Stimulated activated CD4-positive, alpha-beta T cell treated with anti-CD3 and anti-CD28 coated beads, Interleukin-1b, Interleukin-23, amount 100 ng/mL, for 1 hour (primary cell): ENCODE measurements at places on chromosomes 4 and X.

- DNase-seq, result no peak
Observed at GRCh38 chr4:147108409-147108808, 162.7 kb upstream of the TTC29 start.

- no peak for DNase-seq
Observed at GRCh38 chr4:165297626-165298025, 29.8 kb upstream of the MSMO1 start.

GRCh38 chrX:134023851-134024281, 38.5 kb upstream of the GPC3 start:
- DNase-seq, result no peak

DNA sequence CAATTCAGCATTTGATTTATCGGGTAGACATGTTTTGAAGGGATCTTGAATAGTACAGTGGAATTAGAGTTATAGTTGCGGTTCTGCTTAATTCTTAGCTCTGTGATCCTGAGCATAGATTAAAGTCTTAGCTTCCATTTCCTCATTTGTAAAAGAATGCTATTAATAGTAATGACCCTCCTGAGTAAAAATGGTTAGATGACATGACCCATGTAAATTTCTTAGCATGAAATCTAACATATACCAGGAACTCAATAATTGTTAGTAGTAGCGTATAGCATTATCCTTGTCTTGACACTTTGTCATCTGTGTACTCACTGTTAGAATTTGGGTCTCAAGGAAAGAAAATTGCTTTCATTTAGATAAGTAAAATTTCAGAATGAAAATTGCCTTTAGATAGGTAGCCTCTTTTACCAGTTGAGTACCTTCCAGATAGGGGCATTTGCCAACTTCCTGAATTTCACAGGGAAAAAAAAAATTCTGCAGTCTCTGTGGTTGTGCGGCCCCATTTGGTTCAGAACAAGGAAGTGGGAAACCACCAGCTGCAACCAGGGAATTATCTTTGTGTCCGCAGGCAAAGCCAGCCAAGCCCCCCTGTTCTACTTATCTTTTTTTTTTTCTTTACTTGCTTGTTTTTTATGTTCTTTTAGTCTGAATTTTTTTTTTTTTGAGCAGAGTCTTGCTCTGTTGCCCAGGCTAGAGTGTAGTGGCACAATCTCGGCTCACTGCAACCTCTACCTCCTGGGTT, 86.9 kb downstream of the TMEM164 start:
- no peak for DNase-seq

DNA sequence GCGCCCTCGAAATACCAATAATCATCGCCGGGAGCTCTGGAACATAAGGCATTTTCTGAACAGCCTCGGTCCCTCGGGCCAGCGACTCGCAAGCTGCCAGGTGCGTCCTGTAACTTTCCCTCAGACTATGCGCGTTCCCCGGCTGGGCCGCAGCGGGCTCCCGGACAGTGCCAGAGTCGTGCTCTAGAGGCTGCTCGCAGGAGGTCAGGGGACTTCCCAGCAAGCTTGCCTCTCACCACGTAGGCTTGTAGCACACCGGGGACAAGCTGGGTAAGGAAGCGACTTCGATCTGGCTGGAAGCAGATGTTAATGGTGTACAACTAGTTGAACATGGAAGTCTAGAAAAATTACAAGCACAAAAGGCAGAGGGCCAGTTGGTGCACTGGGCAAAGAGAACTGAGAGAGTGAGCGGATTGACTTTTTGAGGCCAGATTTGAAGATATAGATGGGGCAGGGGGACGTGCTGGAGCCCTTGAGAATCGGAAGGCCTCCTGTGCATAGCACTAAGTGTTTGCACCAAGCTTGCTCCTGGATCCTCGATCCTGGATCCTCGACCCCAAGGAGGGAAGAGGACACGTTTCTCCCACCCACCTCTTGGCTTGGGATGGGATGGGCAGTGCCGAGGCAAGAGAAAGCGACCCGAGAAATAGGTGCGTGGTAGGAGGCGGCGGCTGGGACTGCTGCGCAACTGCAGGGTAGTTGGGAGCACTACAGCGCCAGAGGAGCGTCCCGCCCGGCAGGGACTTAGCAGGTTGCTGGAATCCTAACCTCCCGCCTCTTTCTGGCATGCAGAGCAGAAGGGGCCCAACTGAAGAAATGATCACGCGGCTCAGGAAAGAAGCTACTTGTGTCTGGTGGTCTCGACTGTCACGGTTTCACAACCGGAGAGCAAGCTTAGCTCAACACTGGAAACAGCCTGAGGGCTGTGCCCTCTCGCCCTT, 19.9 kb upstream of the ZIC3 start:
- DNase-seq, result no peak

GRCh38 chr4:78602334-78602733, 50.8 kb downstream of the ANXA3 start:
- no peak for DNase-seq

DNA sequence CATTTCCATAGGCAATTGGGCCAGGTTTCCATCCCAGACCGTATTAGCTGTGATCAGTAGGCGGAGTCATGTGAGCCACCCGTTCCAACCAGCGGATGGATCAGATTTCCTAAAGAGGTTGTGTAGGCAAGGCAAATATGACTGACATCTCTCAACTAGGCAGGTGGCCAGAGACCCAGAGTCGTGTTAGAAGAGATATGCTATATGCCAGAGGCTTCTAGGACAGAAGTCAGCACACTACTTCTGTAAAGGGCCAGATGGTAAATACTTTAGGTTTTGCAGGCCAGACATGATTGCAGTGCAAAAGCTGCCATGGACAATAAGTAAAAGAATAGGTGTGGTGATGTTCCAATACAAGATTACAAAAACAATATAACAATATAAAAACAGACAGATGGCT, 788.4 kb downstream of the RPA4 start:
- no peak for DNase-seq

GRCh38 chrX:118734909-118735308, 7.5 kb downstream of the IL13RA1 start:
- DNase-seq, result no peak

DNA sequence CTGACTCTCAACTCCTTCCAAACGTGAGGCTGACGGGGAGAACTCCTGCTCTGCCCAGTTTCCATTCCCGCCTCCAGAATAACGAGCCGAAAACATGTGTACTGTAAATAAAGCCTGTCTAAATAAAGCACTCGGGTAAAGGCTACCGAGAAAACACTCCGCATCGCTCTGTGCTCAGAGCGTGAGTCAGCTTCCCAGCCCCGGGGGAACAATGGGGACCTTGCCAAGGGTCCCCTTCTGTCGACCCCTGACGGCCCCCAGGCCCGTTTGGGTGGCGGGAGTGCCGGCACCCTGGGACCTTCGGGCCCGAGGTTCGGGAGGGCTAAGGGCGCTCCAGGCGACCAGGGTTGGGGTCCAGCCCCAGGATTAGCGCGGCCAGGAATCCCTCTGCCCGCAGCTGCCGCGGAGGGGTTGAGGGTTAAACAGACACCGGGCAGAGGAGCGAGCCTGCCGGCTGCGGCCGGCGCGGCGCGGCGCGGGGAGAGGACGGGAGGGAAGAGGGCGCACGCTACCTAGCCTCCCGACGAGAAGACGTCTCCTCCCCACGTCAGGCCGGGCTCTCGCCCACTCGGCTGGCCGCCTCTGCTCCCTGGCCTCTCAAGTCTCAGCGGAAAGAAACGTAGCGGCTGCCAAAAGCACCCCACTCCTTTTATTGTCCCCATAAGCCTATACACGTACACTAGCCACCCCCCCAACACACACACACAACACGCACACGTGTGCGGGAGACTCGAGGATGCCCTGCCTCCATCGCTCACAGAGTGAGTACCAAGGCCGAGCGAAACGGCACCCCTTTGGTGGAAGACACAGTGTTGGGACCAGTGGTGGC, 85.5 kb downstream of the BCOR start:
- DNase-seq, result no peak

GRCh38 chrX:39527025-39527424, 570.7 kb downstream of the BCOR start:
- no peak for DNase-seq
